Body of pancreas (tissue), 4 donors: ENCODE measurements at places on chromosomes 1 and 21.

GRCh38 chr1:152188673-152189591, 29.9 kb upstream of the RPTN start:
- DNase-seq: peak; percentile 86

DNA sequence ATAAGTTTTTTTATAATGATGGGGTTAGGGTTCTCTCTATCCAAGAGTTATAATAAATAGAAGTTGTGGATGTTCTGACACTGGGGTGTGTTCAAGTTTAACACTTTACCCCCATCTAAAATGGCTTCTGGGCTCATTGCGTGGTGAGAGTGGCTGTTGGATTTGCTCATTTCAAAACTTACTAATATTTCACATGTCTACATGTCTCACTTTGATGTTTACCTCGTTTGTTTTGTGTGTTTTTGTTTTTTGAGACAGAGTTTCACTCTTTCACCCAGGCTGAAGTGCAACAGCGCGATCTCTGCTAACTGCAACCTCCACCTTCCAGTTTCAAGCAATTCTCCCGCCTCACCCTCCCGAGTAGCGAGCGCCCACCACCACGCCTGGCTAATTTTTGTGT, 3.7 kb downstream of the RRP1B start:
- no peak for DNase-seq

DNA sequence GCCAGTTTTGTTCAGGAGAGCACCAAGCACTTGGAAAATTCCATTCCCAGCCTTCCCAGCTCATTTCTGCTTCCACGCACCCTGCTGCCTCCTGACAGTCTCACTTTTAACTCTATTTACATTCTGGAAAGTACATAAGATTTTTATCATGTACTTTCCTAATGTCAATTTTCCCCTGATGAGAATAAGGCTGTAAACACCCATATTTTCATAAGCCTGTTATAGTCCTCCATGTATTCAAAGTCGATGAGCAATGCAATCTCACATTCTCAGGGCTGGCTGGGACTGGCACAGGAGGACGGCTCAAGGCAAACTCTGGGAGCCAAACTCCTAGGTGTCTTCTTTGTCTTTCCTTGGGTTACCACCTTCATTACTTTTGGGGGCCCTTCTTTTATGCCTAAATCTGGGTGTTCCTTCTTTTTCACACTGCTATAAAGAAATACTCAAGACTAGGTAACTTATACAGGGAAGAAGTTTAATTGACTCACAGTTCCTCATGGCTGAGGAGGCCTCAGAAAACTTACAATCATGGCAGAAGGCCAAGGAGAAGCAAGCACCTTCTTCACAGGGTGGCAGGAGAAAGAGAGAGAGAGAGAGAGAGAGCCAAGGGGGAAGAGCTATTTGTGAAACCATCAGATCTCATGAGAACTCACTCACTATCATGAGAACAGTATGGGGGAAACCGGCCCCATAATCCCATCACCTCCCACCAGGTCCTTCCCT, 94.6 kb downstream of the IGSF21 start:
- DNase-seq: no peak

GRCh38 chr1:185646202-185646683, 87.9 kb upstream of the HMCN1 start:
- DNase-seq: peak; percentile 64

DNA sequence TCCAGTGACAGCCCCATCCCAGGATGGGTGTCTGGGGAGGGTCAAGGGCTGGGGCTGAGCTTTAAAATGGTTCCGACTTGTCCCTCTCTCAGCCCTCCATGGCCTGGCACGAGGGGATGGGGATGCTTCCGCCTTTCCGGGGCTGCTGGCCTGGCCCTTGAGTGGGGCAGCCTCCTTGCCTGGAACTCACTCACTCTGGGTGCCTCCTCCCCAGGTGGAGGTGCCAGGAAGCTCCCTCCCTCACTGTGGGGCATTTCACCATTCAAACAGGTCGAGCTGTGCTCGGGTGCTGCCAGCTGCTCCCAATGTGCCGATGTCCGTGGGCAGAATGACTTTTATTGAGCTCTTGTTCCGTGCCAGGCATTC, 24.2 kb downstream of the PCSK9 start:
- no peak for DNase-seq

- DNase-seq: no peak
These were observed 23.7 kb downstream of the CD1D start for GRCh38 chr1:158204458-158204827.

DNA sequence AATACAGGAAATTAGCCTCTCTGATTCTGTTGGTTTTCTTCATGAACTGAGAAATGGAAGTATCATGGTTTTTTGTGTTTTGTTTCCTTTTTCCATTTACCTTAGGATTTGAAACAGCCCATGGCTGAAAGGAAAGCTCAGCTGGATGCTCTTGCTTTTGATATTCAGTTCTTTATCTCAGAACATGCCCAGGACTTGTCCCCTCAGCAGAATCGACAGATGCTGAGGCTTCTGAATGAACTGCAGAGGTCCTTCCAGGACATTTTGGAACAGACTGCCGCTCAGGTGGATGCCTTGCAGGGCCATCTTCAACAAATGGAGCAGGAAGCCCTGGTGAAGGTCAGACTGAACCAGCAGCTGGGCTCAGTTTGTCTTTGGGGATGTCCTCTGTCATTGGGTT, 142.4 kb downstream of the MACF1 start:
- DNase-seq: no peak

- no peak for DNase-seq
These were observed 37.0 kb downstream of the LPAR3 start for GRCh38 chr1:84855691-84856630.

DNA sequence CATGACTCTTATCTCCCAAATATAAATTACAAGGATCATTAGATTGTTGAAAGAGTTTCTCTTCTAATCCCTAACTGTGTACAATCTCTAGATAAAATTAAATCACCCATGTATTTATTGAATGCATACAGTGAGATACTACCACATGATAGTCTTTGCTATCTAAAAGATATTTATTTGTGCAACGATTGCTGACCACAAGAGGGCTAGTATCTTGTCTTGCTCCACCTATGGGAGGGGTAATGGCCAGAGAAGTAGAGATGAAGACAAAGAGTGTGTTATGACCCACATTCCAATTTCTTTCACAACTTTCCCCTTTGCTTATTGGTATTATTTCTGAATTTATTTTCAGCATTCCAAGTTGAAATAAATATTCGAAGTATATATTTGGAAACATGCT, 13.7 kb downstream of the PYHIN1 start:
- DNase-seq: no peak

- DNase-seq: peak; percentile 90
These were observed 3.3 kb upstream of the SLC45A1 start for GRCh38 chr1:8314346-8315280.

- no peak for DNase-seq
These were observed 33.6 kb downstream of the CHML start for GRCh38 chr1:241606544-241606943.

DNA sequence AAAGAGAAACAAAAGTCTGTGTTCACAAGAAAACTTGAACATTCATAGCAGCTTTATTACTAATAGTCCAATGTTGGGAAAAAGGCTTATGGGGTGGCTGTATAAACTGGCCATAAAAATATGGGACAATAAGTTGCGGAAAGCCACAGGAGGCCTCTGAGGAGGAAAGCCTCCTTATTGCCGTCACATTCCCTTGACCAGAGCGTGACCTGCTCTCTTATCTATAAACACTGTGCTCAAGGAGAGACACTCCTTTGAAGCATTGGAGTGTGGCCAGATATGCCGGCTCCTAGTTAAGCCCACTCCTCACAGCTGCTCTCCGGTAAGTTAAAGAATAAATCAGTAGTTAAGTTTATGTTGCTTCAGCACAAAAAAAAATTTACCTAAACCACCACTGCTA, 19.7 kb downstream of the OR6Y1 start:
- no peak for DNase-seq

- peak; percentile 85 for DNase-seq
These were observed 19.5 kb downstream of the TEX35 start for GRCh38 chr1:178532392-178532791.

DNA sequence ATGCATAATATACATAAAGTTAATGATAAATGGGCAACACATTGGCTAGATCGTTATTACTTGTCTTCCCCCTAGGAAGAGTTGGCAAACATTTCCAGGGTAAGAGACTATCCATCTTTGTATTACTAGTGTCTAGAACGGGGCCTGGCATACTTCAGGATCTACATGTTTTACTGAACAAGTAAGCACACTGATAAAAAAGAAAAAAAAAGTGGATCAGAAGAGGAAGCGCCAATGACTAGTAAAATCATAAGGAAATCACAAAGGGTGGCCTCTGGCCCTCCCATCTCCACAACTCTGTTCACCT, 482 bp downstream of the TM2D1 start:
- no peak for DNase-seq

DNA sequence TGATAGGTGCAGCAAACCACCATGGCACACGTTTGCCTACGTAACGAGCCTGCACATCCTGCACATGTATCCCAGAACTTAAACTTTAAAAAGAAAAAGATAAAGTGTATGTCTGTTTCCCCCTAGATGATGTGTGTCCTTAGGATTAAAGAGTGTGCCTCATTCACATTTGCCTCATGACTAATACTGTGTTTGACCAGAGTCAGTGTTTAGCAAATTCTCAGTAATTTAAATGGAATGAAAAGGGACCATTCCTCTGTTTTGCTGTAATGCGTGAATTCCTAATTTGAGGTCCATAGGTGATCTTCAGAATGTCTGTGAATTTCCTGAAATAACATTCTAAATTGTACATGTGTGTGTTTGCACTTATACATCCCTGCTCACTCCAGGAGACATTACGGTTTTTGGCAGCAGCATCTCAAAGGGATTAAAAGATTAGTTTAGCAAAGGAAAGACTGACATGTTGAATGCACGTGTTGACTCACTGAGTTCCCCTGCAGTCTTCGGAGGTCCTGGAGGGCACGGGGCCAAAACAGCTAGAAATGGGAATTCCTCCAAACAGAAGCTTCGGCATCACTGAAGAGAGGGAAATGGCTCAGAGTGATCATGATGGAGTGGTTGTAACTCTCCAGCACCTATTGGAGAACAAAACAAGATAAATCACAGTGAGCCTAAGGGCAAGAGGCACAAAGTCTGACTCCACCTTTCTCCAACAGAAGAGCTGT, 19.1 kb upstream of the SLC35F3 start:
- DNase-seq: no peak

GRCh38 chr1:205954819-205955404, 11.7 kb upstream of the SLC26A9 start:
- peak; percentile 45 for DNase-seq

DNA sequence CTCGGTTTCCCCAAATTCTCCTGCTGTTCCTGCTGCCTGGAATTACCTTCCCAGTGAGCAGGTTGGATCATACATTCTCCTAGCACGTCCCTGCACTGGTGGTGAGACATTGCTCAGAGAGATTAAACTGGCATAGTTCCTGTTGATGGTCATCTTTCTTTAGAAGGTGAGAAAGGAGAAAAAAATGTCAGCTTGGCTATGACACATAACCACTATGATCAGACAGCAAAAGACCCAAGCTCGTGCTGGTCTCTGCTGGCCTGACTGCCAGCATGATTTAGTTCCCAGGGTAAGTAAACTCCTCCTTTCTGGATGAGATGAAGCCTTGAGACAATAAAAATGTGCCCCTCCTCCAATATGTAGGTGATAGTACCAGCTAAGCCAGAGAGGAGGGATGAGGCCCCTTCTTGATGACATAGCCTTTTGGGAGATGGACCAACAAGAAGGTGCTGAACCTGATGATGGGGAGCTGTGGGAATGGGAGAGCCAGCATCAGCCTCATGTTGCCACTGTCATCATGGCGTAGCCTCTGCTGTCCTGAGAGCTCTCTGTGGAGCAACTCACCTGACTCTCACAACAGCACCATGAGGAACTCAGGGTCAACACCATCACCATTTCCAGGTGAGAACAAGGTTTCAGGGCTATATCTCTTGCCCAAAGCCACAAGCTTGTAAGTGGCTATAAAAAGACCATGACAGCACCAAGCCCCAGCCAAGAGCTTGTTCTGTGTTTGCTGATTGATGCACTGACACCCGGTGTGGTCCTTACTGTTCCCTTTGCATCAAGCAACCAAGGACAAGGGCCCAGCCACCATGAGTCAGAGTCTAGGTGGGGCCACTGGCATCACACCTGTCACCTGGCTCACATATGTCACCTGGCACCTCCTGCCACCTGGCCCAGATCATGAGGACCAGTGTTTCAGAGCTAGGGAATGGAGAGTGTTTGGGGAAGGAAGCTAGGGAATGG, 200.0 kb downstream of the MATN1 start:
- no peak for DNase-seq

- DNase-seq: no peak
These were observed 19.6 kb downstream of the CAP1 start for GRCh38 chr1:40059960-40060750.

DNA sequence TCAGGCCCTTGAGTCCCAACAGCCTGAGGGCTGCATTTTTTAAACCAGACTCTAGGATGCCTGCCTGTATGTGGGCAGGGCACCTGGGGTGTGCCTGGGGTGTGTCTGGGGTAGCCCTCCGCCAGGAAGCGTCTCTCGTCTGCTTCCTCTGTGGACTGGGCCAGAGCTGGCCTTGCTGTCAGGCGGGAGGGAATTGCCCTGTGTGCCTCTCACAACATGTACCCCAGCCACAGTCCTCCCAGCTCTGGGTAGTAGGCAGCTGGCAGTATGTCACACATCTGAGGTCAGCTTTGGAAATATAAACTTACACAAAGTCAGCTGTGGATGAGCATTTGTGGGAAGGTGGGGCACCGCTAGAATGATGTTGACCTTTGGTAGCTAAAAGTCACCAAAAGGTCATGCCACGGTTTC, 13.0 kb downstream of the TRAF5 start:
- no peak for DNase-seq

DNA sequence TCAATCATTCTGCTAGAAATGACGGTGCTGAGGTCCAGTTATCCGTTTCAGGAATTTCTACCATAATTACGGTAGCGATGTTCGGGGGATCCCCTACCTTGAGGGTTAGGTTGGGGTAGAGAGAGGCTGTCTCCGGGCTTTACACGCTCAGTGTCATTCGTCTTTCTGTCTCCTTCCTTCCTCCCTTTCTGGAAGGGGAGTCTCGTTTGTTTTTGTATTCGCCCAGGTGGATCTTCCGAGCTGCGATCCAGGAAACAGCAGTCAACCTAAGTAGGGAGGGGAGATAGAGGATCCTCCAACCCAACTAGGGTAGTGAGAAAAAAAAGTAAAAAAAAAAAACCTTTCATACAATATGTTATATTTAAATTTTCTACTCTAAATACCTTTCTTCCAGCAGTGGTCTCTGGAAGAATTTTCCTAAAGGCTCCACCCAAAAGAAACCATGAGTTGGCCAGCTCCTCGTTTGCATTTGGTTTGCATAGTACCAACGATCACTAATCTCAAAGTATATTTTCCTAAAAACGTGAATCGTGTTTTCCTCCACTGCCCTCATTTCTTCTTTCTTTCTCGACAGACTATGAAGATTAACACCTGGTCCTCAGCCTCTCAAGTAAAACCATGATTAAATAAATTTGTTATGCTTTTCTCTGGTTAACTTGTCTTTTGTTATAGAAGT, 611 bp upstream of the PIK3C2B start:
- DNase-seq: no peak

DNA sequence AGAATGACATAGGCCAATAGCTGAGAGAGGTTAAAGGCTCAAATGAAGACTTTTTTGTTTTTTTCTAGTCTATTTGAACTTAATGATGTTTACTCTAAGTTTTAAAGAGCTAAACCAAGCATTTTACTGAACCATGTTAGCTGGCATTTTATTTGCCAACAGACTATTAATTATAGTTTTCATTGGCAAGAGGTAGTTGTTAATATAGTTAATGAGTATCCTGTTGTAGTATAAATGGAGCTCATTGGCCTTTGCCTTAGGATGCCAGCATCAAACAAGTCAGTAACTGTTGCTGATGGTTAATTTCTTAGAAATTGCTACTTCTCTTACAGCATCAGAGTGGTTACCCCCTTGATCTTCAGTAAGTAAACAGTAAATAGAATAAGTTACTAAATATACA, 339.0 kb upstream of the B3GALT2 start:
- no peak for DNase-seq
